Cortex of kidney (tissue), 1 donor: ENCODE measurements at places on chromosomes 5 and 9.

DNA sequence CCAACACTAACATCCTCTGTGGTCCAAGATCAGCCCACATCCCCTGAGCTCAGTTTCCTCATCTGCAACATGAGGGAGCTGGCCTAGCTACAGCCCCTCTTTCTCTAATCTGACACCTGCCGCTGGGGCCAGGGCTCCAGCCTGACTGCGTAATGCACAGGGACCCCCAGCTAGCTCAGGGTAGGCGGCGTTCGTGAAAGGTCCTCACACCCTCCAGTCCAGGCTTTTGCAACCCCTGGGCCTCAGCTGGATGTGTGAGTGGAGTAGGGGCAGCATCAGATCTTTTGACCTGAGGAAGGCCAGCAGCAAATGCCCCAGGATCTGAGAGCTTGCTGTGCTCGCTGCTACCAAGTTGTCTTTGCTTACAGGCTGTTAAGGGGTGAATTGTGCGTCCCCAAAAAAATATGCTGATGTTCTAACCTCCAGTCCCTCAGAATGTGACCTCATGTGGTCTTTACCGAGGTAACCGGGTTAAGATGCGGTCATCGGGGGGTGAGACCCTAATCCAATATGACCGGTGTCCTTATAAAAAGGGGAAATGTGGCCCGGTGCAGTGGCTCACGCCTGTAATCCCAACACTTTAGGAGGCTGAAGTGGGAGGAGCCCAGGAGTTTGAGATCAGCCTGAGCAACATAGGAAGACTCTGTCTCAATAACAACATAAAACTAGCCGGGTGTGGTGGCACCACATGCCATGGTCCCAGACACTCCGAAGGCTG, 47.8 kb downstream of the PLPP7 start:
- DNase-seq, result no peak

DNA sequence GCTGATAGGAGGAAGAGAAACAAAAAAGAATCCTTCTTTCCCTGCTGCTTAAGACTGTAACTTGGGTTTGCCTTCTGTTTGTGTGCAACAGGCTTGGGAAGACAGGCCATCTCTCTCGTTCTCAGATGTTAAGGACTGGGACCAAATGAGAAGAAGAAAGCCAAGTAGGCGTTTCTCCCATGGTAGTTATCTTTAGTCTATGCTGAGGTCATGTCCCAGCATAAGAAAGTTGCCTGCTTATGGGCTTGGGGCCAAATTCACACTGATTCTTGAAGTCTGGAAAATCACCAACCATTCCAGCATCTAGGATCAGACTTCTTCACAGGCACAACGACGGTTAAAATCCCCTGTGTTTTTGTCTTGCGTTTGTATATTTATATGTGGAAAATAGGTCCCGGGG, 44.2 kb upstream of the PALM2AKAP2 start:
- DNase-seq, result no peak

DNA sequence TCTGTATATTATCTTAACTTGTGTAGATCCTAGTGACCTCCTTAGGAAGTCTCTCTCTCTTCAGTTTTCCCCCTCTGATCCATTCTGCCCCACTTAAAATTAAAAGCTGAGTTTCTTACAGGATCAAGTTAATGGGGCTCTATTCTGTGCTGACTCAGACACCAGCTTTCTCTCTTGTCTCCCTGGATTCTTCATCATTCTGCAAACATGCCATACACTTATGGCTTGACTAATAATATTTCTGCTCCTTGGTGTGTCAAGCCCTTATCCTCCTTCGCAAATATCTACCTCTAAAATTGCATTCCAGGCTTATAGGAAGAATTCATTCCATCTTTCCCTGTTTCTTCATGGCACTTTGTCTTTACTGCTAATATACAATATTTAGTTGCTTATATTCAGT, 18.1 kb downstream of the LRRC70 start:
- DNase-seq, result no peak

DNA sequence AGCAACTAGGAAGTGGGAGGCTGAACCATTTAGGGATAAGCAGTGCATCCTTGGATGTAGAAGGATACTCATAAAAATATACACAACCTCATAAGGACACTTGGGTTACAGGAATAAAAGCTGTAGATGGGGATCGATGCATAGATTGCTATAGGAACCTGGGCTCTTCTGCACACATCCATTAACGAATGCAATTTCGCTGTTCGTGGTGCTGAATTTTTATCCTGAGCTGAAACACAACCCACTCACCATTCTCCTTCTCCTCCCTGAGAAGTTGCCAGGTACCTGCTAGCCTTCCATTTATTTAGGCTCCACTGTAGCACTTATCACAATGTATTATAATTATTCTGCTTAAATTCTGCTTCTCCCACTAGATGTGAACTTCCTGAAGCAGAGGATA, 320.6 kb upstream of the BRINP1 start:
- no peak for DNase-seq
